ENCODE measurements at places on chromosomes 2 and 18.
A peak's percentile ranks its signal among the peaks of the same experiment; 100 is the strongest.

GRCh38 chr2:942775-943460 lies 7.7 kb upstream of the SNTG2 start:
- no peak overlapping the region for H3K27ac ChIP-seq
- H3K36me3 ChIP-seq, result no peaks in the 10 kb centered on the region
- DNase-seq, result no peak
- H3K4me1 ChIP-seq, result peaks cover 2% of the 10 kb centered on the region
- H3K4me3 ChIP-seq, result no peak overlapping the region
- H3K27me3 ChIP-seq, result peaks cover 15% of the 10 kb centered on the region

DNA sequence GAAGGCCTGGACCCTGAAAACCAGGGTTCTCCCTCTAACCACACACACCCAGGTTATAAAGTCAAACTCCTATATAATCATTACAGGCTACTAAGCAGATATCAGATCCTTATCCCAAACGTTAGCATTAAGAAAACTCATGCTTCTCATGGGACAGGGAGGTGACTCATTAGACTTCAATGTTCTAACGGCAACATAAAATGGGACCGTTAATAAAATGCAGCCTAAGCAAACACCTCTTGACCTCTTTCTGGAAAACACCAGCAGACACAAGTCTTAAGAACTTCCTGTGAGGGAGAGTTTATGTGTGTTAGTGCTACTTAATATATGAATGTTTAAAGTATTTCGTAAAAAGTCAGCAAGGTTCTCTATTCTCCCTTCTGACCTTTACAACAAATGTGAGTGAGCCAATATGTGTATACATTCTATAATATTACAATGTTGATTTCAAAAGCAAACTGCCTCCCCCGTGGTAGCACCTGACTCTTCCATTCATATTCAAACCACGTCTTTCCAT lies 31.7 kb downstream of the LPIN2 start:
- peak overlapping the region; percentile 13 for H3K27ac ChIP-seq
- DNase-seq, result no peak
- peaks cover 79% of the 10 kb centered on the region for H3K4me1 ChIP-seq
- no peaks in the 10 kb centered on the region for H3K36me3 ChIP-seq

DNA sequence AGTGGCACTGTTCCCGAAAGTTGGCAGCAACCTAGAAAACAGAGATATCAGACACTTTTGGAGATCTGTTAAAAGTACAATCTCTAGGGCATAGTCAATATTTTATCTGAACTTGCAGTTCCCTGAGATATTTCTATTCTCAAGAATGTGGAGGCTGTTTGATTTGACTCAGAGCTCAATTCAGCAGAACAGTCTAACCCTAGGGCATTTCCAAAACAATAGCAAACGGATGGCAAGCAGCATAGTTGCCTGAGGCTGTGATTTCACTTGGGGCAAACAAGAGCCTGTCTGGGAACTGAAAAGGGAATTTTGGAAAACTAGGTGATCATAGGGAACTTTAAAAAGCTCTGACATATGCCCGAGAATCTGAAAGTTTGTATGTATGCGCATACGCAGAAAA lies 772.8 kb upstream of the LRRTM1 start:
- no peak overlapping the region for H3K4me3 ChIP-seq
- no peaks in the 10 kb centered on the region for H3K27me3 ChIP-seq
- no peak for DNase-seq
- no peaks in the 10 kb centered on the region for H3K4me1 ChIP-seq
- no peak overlapping the region for H3K27ac ChIP-seq

- DNase-seq, result no peak
- H3K4me3 ChIP-seq, result no peak overlapping the region
- peaks cover 2% of the 10 kb centered on the region for H3K27me3 ChIP-seq
- H3K27ac ChIP-seq, result no peak overlapping the region
- no peaks in the 10 kb centered on the region for H3K4me1 ChIP-seq
These were observed 373.9 kb upstream of the KCNJ3 start for GRCh38 chr2:154324601-154325000.

DNA sequence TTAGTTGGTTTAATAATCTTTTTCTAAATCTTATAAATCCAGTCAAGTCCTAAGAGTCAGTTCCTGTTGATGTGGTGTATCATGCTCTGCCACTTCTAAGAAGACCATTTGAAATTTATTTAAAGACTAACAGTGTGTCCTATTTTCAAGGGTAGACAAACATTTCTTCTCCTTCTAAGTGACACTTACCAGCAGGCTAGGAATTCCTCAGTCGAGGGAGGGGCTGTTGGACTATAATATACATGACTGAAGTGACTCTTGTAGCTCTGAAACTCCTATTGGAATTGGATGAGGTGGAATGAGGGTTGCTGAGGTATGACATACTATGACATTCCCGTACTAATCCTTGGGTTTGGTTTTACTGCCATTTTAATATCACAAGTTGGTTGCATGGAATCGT lies 30.6 kb downstream of the ITGB6 start:
- H3K36me3 ChIP-seq, result no peaks in the 10 kb centered on the region
- no peak overlapping the region for H3K4me3 ChIP-seq
- no peak overlapping the region for H3K27ac ChIP-seq
- H3K4me1 ChIP-seq, result no peaks in the 10 kb centered on the region
- no peaks in the 10 kb centered on the region for H3K27me3 ChIP-seq

DNA sequence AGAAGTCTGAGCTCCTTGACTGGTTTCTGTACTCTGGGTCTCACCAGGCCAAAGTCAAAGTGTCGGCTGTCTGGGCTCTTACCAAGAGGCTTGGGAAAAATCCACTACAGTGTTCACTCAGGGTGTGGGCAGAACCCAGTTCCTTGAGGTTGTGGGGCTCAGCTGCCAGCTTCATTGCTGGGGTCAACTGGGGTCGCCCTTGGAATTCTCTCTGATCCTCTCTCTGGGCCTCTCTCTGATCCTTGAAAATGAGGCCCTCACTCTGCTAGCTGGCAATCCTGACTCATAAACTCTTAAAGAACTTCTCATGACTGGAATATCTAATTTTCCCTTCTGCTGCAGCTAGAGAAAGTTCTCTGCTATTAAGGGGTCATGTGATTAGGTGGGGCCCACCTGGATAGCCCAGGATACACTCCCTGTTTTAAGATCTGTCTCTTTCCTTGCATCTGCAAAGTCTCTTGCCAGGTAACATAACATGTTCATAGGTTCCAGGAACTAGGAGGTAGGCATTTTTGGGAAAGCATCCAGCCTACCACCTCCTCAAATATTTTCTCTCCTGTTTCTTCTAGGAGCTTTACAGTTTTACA lies 66.3 kb downstream of the SP110 start:
- no peak overlapping the region for H3K27ac ChIP-seq
- no peak for DNase-seq
- no peak overlapping the region for H3K4me3 ChIP-seq
- no peaks in the 10 kb centered on the region for H3K36me3 ChIP-seq

DNA sequence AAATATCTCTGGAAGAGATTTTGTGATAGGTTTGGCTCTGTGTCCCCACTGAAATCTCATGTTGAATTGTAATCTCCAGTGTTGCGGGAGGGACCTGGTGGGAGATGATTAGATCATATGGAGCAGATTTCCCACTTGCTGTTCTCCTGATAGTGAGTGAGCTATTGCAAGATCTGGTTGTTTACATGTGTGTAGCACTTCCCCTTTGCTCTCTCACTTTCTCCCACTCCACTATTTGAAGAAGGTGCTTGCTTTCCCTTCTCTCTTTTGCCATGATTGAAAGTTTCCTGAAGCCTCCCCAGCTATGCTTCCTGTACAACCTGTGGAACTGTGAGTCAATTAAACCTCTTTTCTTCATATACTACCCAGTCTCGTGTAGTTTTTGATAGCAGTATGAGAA lies 97.0 kb upstream of the FN1 start:
- DNase-seq, result no peak
- no peak overlapping the region for H3K4me3 ChIP-seq
- no peaks in the 10 kb centered on the region for H3K27me3 ChIP-seq
- no peaks in the 10 kb centered on the region for H3K36me3 ChIP-seq

- DNase-seq, result no peak
- no peaks in the 10 kb centered on the region for H3K36me3 ChIP-seq
- H3K27me3 ChIP-seq, result peaks cover 27% of the 10 kb centered on the region
- no peaks in the 10 kb centered on the region for H3K4me1 ChIP-seq
- H3K27ac ChIP-seq, result no peak overlapping the region
These were observed 66.1 kb downstream of the CIB4 start for GRCh38 chr2:26574900-26575560.

GRCh38 chr2:111946294-111947114 lies 48.1 kb downstream of the MERTK start:
- DNase-seq, result no peak
- peaks cover 6% of the 10 kb centered on the region for H3K36me3 ChIP-seq
- H3K4me3 ChIP-seq, result no peak overlapping the region
- no peaks in the 10 kb centered on the region for H3K27me3 ChIP-seq
- H3K4me1 ChIP-seq, result no peaks in the 10 kb centered on the region
- no peak overlapping the region for H3K27ac ChIP-seq

DNA sequence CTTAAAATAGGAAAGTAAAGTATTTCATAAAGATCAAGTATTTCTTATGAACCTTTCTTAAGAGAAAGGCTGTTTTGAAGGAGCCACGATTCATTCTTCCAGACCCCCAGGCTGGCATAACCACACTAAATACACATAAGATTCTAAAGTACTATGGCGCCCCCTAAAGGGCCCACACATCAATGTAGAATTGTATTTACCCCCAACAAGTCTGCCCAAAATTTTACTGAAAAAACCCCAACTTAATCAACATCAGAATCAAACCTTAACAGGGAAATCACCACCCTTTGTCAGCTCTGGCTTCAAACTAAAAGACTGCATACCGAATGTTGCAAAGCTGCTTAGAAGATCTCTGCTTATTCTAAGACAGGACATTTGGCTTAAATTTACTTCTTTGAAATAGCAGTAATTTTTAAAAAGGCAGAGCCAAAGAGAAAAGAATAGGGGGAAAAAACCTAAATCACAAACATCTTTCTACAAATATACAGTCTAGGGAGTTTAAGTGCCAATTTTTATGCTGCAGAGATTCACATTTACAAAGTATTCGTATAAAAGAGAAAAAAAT lies 20.4 kb upstream of the BCL2 start:
- no peak overlapping the region for H3K4me3 ChIP-seq
- peak; percentile 70 for DNase-seq
- no peaks in the 10 kb centered on the region for H3K4me1 ChIP-seq

- H3K27ac ChIP-seq, result no peak within 1 kb of the TSS
- peaks cover 4% of the 10 kb centered on the region for H3K4me1 ChIP-seq
- H3K4me3 ChIP-seq, result peak within 1 kb of the TSS; percentile 64
- no peaks in the 10 kb centered on the region for H3K36me3 ChIP-seq
- H3K27me3 ChIP-seq, result peaks cover 67% of the 10 kb centered on the region
These were observed at the start of gene SP9 for GRCh38 chr2:174334781-174335251. Gene SP9, plus strand, starts transcription at chr2:174334954. Its CDS starts 139 bp downstream, at chr2:174335093.

Data from common myeloid progenitor, CD34-positive (primary cell).